ENCODE measurements at places on chromosomes 5 and 9.

GRCh38 chr9:87505869-87506678, 8.4 kb downstream of the DAPK1 start:
- no peak for DNase-seq

DNA sequence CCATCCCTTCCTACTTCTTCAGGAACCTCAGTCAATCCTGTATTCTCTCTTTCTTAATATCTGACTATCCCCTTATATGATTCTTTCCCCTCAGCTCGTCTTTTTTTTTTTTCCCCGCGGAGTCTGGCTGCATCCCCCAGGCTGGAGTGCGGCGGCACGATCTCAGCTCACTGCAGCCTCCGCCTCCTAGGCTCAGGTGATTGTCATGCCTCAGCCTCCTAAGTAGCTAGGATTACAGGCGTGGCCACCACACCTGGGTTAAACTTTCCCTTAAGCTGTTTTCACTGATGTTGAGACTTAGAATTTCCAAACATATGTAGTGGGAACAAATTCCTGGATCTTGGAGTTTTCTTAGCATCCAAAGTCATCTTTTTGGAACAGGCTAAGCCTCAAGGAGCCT, 13.3 kb upstream of the RUSC2 start:
- no peak for DNase-seq

- no peak for DNase-seq
Measured at GRCh38 chr5:65840071-65840470, 86.3 kb upstream of the ERBIN start.

- DNase-seq = no peak
Measured at GRCh38 chr5:139796061-139796806, 626 bp downstream of the PSD2 start.

DNA sequence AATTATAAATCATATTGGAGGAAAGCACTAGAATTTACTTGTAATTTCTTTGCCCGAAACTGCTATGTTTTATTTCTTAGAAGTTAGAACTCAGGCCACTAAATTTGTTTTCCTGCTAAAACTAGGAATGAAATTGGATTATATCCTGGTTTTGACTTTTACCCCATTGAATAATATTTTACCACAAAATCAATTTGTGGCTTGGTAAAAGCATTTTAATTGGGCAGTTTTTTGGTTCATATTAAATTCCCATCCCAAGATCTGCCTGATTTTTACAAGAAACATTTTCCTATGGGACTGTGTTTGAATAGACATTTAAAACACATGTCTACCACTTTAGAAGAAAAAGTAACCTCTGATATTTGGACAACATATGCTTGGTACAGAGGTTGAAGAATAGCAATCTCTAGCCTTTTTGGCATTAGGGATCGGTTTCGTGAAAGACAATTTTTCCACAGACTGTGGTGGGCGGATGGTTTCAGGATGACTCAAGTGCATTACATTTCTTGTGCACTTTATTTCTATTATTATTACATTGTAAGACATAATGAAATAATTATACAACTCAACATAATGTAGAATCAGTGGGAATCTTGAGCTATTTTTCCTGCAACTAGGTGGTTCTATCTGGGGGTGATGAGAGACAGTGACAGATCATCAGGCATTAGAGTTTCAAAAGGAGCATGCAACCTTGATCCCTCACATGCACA, 565.6 kb downstream of the PRR16 start:
- no peak for DNase-seq

- DNase-seq = no peak
Measured at GRCh38 chr9:11933926-11934325, 759.3 kb upstream of the TYRP1 start.

DNA sequence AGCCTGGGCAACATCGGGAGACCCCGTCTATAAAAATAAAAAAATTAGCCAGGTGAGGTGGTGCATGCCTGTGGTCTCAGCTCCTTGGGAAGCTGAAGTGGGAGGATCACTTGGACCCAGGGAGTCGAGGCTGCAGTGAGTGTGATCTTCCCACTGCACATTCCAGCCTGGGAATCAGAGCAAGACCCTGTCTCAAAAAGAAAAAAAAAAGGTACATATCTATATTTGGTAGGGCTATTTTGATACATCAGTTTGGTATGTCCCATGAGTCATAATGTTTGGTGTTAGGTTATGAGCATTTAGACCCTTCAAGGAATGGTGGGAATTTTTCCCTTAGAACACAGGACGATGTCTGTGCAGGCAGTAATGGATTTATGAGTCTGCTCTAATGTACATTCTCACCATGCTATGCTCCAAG, 55.3 kb upstream of the POU4F3 start:
- DNase-seq = no peak

DNA sequence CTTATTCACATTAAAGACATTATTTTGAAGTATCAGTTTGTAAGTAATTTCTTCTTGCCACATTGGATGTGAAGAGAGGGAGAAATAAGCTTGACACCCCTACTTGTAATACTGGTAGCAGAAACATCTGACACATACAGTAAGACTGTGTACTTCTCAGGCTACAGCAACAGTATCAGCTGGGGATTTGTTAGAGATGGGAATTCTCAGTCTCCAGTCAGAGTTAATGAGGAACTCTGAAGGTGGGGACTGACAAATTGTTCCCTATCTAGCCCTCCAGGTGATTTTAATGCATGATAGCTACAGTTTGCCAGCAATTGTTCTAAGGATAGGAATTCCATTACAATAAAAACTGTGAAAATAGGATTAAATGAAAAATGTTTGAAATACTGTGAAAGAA, 524.8 kb downstream of the PRR16 start:
- DNase-seq = no peak

DNA sequence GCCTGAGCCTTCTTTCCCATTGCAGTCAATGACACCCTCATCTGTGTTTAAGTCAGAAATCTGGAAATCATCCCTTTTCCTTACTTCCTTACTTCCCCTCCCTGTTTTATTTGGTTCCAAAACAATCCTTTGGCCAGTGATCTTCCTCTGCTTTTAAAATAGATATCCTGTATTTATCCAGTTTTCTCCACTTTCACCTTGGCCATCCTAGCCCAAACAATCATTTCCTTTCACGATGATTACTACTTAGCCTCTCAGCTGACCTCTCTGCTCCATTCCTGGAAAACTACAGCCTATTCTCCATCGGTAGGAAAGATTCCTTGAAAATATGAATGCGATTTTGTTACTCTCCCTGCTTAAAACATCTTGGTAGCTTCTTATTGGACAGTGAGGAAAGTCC, 565.4 kb downstream of the TLR4 start:
- no peak for DNase-seq

GRCh38 chr5:142901476-142902185, 131.5 kb downstream of the ARHGAP26 start:
- DNase-seq = no peak

DNA sequence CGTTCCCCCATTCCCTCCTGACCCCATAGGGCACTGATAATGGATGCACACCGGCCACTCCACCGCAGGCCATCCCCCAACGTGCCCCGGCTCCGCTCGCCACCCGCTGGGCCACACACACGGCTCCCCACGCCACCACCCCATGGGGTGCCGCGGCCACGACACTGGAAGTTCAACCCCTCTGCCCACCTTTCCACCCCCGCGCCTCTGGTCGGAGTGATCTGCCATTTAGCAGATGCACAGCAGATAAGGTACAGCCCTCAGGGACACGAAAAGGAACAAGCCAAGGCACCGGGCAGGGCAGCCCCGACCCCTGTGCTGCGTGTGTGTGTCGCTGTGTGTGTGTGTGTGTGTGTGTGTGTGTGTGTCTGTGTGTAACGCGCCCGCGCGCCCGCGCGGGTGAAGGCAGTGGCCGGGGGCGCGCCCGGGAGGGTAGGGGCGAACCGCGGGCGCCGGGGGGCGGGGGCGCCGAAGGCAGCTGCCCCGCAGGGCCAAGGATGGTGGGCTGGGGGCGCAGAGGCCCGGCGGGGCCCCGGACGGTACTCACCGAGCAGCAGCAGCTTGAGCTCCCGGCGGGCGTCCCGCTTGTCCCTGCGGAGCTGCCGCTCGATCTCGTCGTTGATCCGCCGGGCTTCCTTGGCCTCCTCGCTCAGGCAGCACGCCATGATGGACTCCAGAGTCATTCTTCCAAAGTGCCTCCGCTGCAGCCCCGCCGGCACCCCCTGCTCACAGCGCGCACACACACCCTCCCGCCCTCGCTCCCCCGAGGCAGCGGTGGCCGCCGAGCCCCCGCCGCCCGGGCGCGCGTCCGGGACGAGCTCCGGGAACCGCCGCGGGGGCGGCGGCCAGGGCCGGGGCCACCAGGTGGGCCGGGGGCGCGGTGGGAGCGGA, 813 bp downstream of the GNAQ start:
- DNase-seq = peak; percentile 63

DNA sequence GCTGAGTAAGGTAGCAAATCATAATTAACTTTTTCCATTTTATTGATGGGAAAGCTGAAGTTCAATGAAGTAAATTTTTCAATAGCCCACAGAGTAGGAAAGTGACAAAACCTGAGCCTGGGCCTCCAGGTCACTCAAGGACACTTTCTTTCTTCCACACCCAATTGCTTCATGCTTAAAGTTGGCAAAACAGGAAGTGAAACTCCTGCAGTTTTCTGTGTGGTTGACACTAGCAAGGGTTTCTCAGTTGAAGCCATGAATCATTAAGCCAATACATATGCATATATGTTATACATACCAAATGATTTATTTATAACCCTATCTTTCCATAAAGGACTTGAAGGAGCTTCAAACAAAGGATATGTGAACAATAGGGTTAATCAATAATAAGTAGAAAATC, 13.9 kb downstream of the TLR4 start:
- DNase-seq = peak; percentile 67

DNA sequence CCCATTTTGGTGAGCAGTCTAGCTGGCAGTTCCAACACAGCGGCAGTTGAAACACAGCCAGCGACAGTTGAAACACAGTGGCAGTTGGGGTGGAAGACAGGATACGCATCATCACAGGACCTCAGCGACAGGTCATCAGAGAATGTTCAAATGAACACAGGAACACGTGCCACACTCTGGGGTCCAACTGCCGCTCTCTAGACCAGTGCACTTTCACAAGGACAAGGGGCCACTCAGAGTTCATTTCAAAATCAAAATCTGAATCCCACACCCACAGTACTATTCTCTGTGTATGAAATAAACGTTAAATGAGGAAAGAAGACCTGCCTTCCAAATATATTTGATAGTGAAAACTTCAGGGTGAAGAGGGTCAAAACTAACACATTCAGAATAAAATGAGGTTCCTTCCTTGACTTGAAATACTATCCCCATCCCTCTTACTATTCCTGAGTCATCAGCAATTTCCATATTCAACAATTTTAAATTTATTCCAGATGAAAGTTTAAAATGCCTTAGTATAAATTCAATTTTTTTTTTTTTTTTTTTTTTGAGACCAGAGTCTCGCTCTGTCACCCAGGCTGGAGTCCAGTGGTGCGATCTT, 53.0 kb upstream of the SIMC1 start:
- DNase-seq = no peak

- peak; percentile 35 for DNase-seq
Measured at GRCh38 chr5:127298036-127298429, 7.4 kb downstream of the MEGF10 start.

DNA sequence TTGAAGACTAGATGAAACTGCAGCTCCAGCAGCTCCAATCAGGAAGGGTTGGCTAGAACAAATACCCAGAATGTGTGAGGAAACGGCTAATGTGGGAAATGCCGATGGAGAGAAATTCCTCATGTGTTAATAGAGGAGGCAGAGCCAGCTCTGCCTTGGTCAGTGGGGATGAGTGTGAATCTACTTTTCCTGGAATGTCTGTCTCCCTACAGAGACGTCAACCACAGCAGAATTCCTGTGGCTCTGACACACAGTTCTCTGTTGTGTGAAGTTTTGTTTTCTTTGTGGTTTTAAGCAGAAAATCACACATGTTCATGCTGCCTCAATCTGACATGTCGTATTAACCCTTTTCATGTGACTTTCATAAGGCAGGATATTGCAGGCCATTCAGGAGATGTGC, 476.6 kb upstream of the WWC1 start:
- no peak for DNase-seq

GRCh38 chr5:588406-588995, 23.6 kb upstream of the CEP72 start:
- no peak for DNase-seq

DNA sequence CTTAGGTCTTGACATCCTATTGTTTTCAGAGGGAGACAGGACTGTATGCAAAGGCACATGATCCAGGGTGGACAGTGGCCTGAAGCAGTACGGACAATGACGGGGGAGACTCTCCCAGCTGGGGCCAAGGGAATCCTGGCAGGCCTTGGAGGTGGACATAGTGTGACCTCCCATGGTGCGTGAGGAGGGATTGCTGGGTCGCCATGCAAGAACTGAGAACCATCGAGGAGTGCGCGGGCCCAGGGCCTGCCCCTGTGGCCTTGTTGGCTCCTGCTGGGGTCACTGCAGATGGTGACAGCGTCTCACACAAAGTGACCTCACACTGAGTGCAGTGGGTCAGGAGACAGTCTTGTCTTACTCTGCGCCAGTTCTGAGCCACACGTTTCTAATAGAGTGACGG, 192.4 kb downstream of the GADD45G start:
- DNase-seq = no peak

GRCh38 chr5:78327761-78328510, 32.5 kb upstream of the SCAMP1 start:
- DNase-seq = no peak

DNA sequence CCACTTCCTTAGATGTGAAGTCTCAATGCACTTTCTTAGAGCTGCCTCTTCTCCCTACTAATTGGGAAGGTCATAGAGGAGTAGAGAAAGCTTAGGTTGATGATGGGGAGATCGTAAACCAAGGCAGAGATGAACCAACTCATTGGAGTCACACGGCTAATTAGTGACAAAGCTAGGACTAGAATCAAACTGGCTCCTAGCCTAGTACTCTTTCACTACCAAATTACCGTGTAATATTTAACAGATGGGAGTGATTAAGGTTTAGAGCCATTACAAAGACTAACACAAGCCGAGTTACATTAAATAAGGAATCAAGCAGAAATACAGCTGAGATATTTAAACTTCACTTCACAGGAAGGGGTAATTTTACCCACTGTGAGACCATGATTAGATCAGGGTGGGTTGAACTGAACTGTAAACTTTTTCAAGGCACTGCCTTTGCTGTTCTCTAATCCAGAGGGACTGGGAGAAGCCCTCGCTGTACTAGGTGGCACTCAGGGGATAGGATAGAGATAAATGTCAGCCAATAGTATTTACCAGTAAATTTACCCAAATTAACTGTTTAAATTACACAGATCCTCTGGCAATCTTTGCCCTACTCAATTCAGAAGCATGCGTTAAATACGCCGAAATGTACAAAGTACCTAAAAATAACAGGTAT, 166.4 kb upstream of the PIK3R1 start:
- no peak for DNase-seq

- DNase-seq = no peak
Measured at GRCh38 chr9:128421482-128421996, 882 bp downstream of the CERCAM start.
